Central memory CD4-positive, alpha-beta T cell (primary cell): ENCODE measurements at places on chromosomes 2 and 18.

DNA sequence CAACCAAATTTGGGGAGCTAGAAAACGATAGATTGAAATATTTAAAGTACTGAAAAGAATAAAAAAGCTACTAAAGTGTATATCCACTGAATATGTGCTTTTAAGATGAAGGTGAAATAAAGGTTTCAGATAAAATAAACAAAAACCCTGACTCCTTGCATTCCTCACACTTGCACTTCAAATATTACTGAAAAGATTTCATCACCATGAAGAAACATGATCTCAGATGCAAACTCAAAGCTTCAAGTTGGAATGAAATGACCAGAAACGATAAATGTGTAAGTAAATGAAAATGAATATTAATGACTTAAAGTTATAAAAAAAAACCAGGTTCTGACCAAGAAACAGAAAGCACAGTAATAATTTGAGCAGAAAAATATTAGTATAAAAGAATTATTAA lies 1246.0 kb upstream of the ACVR2A start:
- no peak for DNase-seq

DNA sequence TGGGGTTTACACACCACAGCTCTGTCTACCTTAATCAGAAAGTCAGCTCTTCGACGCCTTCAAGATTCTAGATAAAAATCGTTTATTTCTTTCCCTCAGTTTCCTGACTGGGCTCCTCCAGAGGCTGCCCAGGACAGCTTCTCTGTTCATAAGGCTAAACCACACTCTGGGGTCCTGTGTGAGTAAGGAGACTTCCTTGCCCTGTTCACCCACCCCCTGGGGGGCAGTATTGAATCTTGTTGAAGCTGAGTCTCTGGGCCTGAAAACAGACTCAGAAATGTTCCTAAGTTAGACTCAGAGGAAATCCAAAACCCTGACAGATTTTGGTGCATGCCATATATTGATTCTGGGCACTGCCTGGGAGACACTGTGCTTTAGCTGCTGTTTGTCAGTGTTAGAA lies 43.0 kb downstream of the G6PC2 start:
- no peak for DNase-seq

DNA sequence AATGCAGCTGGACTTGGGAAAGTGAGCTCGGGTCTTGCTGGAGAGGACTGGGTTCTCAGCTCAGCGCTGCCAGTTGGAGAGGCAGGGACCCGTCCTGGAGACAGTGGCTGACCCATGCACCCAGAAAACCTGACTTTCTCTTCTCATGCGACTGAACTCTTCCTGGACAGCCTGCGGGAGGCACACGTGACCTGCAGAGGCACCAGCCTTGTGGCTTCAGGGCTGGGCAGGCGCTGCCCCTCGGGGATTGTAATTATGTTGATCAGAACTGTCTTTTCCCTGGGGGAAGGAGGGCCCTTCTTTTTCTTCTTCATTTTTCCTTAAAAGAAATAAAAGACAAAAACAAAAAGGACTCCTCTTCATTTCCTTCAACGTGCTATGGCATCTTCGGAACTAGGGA lies 198.1 kb downstream of the VAPA start:
- DNase-seq = no peak

DNA sequence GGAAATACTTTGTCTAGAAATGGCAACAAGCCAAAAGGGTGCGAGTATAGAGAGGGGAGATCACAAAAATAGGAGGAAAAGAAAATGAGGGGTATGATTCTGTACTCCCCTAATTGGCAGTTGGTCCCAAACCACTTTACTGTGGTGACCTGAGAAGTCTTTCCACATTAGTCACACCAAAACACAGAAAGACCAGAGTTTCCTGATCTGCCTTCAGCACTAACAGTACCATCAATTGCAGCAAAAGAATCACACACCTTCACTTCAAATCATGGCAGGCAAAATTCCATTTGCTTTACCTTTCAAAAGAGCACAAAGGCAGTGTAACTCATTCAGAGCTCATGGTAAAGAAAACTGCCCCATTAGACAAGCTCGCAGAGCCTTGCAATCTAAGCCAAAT lies 86.8 kb downstream of the ALK start:
- no peak for DNase-seq

DNA sequence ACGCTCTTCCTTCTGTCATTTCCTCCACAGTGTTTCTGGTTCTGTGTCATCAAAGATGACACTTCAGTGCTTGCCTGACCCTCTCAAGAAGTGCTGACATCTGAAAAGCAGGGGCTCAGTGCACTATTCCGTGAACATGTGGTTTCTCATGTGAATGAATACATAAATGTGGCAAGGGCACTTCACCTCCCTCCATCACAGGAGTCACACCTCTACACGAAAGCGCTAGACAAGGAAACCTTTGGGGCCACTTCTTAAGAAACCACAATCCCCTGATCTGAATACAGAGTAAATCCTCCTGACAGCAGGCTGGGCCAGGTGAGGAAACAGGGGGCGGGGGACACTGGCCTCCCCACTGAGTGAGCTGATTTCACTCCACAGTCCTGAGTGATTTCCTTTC lies 145.8 kb upstream of the ACAA2 start:
- DNase-seq = no peak

- DNase-seq = no peak
Observed at GRCh38 chr2:37923308-37924055, 1.6 kb upstream of the RMDN2 start.

DNA sequence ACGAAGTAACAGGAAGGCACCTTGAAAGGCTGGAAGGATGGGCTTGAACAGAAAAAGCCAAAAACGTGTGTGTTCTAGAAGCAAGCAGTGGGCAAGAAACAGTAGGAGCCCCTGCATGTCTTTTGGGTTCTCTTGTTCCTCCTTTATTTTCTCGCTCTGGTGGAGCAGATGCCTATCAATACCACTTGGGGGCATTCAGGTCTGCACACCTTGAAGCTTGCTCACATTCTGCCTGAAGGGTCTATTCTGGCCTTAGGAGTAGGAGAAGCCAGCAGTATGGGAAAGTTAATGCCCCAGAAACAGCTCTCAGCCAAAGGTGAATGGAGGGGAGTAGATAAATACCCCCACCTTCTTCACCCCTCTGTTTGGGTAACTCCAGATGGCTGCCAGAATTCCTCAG lies 204.5 kb downstream of the TXNL1 start:
- no peak for DNase-seq

GRCh38 chr2:189880429-189880828 lies 96.2 kb downstream of the PMS1 start:
- no peak for DNase-seq

GRCh38 chr2:124610866-124611265 lies 585.8 kb downstream of the CNTNAP5 start:
- DNase-seq = no peak

DNA sequence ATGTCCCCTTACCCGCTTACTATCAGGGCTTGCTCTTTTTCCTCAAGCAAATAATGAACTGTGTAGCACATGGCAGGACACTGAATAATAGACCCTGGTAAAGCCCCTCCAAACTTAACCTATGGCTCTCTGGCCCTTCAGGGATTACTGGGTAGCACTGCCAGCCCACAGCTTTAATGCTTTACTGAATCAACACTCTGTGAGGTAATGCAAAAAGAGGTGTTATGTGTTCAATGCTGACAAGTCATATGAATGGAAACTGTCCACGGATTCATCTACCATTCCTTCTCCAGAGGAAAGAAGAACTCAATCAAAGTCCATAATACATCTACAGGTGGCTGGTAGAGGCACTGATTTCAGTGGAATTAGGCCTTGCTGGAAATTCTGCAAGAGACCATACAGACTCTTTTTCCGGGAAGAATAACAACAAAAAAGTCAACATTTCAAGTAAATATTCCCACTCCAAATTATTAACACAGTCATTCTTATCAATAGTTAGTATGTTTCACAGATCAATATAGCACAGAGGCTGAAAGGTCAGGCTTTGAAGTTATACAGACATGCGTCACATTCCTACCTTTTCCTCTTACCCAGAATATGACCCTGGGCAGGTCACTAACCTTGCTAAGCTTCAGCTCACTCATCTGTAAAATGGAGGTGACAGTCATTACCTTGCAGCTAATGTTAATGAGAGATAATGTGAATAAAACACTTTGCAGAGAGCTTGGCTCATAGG lies 13.8 kb upstream of the MYOM1 start:
- DNase-seq = no peak

DNA sequence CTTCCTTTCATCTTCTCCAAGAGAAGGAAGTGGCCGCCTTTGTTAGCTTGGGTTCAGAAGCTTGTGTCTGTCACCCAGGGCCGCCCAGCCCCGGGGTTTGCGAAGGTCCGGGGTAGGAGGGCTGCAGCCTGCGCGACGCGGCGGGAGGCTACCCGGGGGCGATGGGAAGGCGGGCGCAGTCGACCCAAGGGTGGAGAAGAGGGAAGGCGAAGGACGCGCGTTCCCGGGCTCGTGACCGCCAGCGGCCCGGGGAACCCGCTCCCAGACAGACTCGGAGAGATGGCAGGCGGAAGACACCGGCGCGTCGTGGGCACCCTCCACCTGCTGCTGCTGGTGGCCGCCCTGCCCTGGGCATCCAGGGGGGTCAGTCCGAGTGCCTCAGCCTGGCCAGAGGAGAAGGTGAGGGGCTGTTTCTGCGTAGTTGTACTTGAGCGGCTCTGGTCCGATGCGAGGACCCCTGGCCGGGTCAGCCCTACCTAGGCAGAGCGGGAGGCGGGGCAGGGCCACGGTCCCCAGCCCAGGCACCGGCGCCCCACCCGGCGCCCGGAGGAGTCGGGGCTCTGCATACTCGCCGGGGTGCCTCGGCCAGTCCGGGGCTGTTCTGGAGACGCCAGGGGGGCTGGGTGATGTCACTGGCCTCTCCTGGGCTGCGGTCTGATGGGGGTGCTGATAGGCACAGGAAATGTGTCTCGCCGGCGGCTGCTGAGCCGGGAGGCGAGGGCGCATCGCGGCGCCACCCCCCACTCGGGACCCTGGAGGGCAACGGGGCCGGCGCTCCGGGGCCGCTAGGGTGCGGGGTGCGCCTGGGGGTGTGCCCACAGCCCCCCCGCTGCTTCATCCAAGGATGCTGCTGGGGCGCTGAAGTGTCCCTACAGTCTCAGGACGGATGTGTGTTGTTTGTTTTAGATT lies at the start of gene QPCT:
Gene QPCT, plus strand, starts transcription at position 178 of the 909 bp plus-strand sequence. Its CDS starts 102 bp downstream, at position 280.
- DNase-seq = peak; percentile 73

- no peak for DNase-seq
Observed at GRCh38 chr2:193581807-193582206, 1387.1 kb upstream of the TMEFF2 start.

- no peak for DNase-seq
Observed at GRCh38 chr2:182444806-182445205, 18.0 kb upstream of the PDE1A start.

DNA sequence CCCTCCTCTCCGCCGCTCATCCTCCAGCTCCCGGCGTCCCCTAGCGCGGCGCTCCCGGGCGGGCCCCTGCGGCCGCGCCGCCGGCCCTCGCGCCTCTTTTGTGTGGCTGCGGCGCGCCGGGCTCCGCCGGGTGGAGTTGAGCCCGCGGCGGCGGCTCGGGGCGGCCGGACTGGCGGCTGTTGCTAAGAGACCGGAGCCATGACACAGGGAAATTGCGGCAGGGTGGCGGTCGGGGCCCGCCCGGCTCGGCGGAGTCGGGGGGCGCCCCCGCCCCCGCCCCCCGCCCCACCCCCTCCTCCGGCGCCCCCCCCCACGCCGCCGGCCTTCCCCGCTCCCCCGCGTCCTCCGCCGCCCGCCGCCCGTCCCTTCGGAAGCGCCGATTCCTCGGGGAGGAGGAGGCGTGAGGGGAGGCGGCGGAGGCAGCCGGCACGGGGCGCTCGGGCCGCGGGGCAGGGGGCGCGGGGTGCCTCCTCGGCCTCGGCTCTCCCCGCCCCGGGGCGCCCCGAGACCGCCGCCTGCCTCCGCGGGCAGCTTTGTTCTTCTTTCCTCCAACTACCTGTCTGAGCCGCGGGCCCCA lies at the start of gene TMEM200C:
Gene TMEM200C, minus strand, starts transcription at position 224 of the 577 bp plus-strand sequence. CDS start 3,459 bp downstream, outside the sequence.
- no peak for DNase-seq

DNA sequence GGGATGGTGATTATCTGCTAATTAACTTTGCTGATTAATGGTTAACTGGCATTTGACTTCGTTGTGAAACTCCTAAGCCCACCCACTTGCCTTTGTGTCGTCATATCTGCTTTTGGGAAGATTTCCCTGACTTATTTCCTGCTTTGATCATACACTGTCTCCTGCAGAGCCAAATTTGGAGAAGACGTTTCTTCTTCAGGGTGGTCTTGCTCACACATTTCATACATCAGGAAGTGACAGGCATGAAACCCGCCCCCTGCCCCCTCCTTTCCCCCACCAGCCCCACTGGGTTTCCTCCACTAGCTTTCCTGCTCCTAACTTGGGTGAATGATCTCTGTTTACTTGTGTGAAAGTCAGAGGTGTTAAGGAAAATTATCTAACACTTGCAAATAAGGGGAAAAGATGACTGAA lies 300.1 kb downstream of the TSN start:
- no peak for DNase-seq

GRCh38 chr2:37571587-37572136 lies 99.8 kb downstream of the CDC42EP3 start:
- DNase-seq = no peak
